CD4-positive, alpha-beta T cell treated with Interleukin-6 at 100 ng/mL for 8 hours (primary cell): ENCODE measurements at places on chromosomes 3 and 15.

- peak; percentile 79 for DNase-seq
Measured at GRCh38 chr3:68057637-68058320, 403.4 kb upstream of the SUCLG2 start.

DNA sequence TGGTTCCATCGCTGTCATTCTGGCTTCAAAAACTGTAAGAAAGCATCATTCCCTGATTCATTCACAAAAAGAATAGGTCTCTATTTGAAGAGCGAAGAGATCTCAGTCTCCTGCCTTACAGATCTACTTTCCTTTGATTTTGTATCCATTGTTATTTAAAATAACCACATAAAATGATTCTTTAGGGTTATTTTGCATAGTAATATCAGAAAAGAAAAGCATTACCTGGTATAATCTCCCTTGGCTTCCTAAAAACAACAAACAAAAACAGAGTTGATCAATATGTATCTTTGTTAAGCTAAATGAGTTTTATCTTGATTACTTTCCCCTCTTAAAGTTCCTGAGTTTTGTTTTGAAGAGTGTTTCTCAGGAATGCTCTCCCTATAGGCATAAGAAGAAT lies 126.6 kb upstream of the LMOD3 start:
- DNase-seq, result no peak

- no peak for DNase-seq
Measured at GRCh38 chr3:123096731-123097130, 29.9 kb downstream of the PDIA5 start.

- DNase-seq, result no peak
Measured at GRCh38 chr15:87829332-87830050, 427.0 kb downstream of the NTRK3 start.

DNA sequence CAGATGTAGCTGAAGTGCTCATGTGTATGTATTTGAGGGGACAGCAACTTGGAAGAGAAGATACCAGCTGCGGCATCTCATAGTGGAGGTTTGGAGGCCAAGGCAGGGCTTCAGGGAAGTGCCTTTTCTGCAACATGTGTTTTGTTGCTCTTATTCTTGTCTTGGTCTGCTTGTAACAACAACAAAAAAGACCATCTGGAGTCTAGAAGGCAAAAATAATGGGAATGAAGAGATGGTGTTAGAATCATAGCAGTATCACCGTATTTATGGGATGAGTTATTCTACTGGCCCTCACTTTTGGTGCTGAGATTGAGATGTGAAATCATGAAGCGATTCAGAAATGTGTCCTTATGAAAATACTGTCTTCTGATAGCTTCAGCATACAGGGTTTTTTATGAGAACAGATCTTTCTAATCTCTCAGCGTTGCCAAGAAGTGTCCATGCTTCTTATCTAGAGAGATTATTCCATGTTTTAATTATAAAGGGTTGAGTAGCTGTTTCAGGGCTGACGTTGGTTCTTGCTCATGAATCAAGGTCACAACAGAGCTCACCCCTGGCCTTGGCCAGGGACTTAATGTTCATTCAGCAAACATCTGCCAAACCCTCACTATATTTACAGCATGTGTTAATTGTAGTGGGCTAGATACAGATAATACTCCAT lies 58.0 kb downstream of the ITPR1 start:
- DNase-seq, result no peak

- no peak for DNase-seq
Measured at GRCh38 chr3:147415286-147415685, 6.1 kb downstream of the ZIC1 start.
